ENCODE measurements at places on chromosomes 3 and 15.

DNA sequence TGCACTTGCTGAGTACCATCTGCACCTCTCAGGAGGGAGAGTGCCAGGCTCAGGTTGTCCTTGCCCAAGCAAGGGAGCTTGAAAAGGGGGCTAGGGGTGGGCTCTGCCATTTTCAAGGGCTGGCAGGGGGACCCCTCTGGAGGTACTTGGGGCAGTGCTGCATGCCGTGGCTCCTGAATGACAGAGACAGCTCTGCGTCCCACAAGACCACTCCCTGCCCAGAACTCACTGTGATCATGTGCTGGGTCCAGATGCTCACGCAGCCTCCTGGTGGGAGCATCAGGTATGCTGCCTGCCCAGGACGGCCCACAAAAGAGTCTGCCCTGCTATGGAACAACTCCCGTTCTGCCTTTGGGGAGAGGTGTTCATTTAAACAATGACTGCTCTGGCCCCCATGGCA lies 165.2 kb downstream of the GOLGA6L4 start:
- DNase-seq, result no peak

- peak; percentile 47 for DNase-seq
Observed at GRCh38 chr3:173584093-173584837, 186.7 kb downstream of the NLGN1 start.

- DNase-seq, result no peak
Observed at GRCh38 chr15:68223171-68223570, 6.4 kb downstream of the CLN6 start.

DNA sequence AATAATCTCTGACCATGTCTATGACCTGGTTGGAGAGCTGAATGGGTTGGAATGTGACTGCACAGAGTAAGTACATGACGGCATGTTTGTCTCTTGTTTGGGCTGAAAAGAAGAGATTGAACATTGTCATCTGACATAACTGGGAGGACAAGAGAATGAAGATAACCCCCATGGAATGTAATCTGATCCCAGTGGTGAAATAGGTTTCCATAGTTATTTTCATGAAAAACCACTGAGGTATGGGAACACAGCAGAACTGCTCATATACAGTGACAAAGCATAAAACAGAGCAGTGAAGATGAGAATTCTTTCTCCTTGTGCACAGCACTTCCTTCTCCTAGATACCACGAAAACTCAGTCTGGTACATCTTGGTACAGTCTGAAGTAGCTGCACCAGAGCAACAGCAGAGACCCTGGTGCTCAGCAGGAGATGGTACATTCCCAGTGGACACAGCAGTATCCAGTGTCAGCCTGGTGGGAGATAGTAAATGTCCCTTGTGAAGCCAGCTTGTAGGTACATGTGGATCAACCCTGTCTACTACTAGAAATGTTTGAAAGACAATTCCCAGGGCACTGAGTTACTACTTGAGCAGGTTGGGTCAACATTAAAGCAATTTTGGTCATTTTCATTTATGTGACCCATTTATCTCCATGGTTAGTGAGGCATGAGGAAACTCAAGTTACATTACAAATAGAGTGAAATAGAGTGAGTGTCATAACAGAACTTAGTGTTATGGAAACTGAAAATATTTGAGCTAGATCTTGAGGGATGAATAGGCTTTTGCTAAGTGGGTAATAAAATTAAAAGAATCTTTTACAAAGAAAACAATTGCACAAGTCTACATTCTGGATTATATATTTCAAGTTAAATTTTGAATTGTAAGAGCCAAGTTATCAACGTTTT lies 178.3 kb downstream of the SUCNR1 start:
- DNase-seq, result no peak

DNA sequence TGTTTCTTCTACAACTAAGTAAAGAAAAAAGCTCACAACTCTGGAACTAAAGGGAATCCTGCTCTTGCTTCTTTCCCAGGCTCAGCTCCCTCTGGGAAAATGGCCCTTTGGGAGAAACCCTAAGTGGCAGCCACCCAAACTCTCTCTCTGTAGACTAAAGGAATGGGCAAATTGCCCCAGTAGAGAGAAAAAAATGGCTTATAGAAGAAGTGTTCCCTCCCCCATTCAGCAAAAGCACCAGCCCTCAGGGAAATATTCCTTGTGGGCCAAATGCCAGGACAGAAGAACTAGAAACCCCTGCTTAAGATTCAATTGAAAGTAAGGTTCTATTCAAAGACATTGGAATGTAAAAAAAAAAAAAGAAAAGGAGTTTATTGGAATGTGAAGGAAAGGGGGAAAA lies 603.7 kb upstream of the ALCAM start:
- DNase-seq, result peak; percentile 55

- no peak for DNase-seq
Observed at GRCh38 chr3:16262174-16262573, 2.6 kb downstream of the DPH3 start.

- DNase-seq, result no peak
Observed at GRCh38 chr3:52402706-52403270, 42.1 kb downstream of the SEMA3G start.

GRCh38 chr3:21436835-21437234 lies 314.2 kb downstream of the ZNF385D start:
- no peak for DNase-seq

DNA sequence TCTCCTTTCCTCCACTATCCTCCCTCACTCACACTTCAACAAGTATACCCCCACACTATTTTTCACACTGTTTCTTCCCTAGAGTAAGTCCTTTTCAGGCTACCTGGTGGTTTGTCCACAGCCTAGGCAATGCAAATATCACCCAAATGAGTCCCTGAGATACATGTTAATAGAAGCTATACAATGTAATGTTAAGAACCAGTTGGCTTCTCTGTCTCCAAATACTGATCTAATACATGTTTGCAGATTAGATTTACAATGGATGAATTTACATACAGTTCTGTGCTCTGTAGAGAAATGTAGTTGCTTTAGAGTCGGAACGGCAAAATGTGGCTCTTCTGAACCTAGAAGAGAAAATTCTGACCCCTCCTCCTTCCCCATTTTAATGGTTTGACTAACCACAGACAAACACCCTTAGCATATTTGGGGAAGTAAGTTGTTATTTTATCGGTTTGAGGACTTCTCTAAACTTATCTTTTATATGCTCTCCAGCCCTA lies 63.6 kb upstream of the MBNL1 start:
- DNase-seq, result no peak

- no peak for DNase-seq
Observed at GRCh38 chr3:194811118-194811517, 125.4 kb downstream of the FAM43A start.

- DNase-seq, result no peak
Observed at GRCh38 chr3:52742418-52743041, 28.2 kb downstream of the NEK4 start.

Data from putamen (tissue), 1 donor.